ENCODE measurements at places on chromosomes 12 and 14.

DNA sequence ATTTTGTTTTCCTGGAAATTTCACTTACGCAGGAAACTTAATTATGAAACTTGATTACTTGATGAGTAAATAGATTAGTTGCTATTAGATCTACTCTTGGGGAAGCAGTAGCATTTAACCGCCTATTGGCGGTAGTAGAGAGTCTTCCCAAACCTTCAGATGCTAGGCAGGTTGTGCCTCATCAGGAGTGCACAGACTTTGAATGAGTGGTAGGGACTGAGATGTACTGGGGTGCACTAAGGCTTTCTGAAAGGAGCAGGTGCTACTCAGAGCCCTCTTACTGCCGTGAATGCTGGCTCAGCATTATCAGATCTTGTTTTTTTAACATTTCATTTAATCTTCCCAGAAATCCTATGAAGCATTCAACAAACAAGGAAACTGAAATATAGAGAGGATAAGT lies 7.7 kb downstream of the GATC start:
- no peak for DNase-seq

DNA sequence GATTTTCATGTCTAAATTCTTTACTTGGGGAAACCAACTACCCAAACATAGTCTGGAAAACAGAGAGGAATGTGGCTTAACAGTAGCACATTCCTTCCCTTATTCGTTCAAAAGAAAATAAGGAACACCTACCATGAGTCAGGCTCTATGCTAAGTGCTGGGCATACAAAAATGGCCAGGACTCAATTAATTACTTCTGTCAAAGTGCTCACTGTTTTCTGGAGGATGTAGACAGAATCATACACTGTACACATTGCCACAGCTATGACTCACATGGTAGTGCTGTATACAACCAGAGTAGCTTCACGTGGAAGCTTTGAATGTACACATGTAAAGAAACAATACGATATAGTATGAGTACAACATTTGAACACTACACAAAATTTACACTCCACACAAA lies 50.1 kb downstream of the SLC25A21 start:
- no peak for DNase-seq

GRCh38 chr14:78254911-78255461 lies 84.8 kb downstream of the NRXN3 start:
- DNase-seq = peak; percentile 36

DNA sequence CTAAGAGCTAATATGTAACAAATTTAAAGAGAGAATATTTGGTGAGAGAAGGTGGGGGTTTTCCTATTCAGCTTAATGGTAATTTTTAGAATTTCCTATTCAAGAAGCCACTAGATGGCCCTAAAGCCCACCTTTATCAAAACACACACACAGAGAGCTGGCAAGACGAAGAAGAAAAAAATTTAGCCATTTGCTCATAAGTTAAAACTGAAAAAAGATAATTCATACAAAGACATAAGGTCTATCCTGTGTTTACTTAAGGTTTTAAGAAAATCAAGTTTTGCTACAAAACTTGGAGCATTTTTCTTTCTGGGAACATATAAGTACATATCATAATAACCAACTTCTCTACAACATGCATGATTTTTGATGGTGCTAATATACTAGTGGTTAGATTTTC lies 46.8 kb upstream of the PCED1B start:
- DNase-seq = peak; percentile 74

DNA sequence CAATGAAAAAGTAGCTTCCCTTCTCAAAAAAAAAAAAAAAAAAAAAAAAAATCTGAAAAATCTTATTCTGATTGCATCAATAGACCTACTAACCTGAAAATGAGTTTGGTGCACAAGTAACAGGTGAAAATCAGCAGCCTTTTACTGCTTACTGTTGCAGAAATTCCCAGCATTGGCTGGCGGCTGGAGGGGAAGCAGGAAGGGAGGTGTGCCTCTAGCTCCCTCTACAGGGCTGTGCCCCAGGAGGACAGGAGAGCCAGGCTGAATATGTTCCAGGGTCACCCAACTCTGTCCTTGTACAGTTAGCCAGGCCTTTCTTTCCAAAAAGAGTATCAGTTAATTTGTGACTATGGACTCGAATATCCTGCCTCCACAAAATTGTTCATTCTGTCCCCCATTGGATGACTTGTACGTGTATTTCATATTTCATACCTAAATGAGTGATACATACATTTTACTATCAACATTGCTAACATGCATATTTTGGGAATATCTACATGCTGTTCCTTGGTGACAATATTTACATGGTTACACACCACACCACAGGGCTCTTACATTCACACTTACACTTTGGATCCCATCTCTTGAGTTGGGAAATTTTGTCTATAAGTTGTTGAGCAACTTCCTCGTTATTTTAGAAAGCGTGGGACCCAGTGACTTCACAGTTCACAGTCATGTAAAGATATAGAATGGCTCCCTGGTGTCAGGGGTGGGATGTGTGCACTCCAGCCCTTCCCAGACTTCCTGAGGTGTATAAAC lies 124.8 kb downstream of the SAMD4A start:
- DNase-seq = peak; percentile 16

DNA sequence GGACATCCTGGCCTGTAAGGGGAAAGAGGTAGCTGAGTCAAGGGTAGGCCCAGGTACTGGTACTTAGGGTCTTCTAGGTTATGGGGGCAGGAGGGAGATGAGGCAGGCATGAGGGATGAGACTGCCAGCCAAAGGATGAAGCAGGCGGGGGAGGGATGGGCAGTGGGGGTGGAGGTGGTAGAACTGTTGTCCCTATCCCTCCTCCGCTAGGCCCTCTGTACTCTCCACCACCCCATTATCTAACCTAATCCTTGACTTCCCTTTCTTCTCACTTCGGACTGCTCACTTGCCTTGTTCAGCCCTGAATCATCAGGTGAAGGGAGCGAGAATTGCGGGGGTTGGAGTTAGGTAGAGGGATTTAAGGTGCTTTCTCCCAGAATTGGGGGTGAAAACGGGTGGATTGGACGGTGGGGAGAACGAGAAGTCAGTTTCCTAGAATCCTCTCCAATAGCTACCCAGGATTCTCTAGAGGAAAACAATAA lies 562 bp downstream of the PAN2 start:
- no peak for DNase-seq

DNA sequence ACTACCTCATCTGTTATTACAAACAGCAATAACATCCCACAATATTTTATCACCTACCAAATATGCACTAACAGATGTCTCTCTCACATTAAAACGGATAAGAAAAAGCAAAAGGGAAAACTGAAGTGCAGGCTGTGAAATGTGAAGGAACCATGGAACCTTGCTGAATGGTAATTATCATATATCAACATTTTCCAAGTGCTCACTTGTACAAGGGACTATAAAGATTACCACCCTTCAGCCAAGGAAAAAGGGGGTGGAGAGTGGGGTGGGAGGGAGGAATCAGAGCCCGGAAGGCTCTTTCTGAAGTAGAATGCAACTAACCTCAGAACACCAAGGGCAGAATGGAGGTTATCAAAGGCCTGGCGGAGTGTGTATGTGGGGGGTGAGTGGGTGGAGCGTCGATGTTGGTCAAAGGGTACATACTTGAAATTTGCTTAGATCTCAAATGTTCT lies 1.2 kb downstream of the SNX6 start:
- no peak for DNase-seq

DNA sequence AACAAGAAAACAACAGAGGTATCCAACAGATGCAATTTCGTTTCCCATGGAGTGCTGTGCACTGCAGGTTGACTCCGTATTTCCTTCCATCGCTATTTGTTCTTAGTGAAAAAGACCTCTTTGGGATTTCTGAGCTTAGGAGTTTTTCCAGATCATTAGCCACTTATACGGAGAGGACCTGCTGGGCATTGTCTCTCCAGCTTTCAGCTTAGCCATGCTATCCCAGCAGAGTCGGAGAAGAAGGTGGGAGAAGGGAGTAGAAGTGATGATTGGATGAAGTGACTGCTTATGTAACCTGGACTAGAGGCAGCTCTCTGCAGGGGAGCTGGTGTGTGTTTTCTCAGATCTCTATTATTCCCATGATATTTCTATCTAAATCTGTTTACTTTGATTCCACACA lies 737.7 kb downstream of the DIO2 start:
- no peak for DNase-seq

- DNase-seq = no peak
These were observed 72.9 kb upstream of the BTG1 start for GRCh38 chr12:92218394-92219077.

- DNase-seq = no peak
These were observed 109.9 kb downstream of the NAV3 start for GRCh38 chr12:77940567-77940966.

- DNase-seq = no peak
These were observed 223.4 kb upstream of the AMIGO2 start for GRCh38 chr12:47303207-47303606.
